ENCODE measurements at places on chromosomes 4 and X. TPM values are rescaled to one million over a fixed set of nuclear protein-coding genes. Genes with fewer than 3 reads are reported as not detected.

DNA sequence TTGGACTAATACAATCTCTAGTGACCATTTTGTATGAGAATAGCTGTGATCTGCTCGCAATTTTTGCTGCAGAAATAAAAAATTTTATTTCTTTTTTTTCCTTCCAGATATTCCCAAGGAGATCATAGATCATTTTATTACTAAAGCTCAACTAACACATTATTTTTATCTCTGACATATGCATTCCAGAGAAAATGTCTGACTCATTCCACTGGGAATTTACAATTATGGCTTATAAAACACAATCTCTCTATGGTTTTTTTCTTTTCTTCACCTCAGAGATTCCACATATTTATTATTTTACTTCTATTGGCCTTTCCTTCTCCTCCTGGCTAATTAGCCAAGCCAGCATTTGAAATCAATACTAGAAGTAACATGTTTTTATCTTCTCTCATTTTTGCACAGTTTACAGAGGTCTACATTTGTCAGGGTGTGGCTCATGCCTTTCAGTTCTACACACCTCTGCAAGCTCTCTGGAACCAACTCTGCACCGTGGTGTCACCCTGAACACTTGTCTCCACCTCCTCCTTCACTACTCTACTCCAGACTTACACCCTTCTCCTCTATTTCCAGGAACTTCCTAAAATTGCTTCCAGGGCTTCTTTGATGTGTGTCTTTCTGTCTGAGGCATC, 59.8 kb upstream of the GPM6A start:
- DNase-seq: no peak

- no peak for DNase-seq
Measured at GRCh38 chrX:23799469-23800065, 16.6 kb downstream of the SAT1 start.

DNA sequence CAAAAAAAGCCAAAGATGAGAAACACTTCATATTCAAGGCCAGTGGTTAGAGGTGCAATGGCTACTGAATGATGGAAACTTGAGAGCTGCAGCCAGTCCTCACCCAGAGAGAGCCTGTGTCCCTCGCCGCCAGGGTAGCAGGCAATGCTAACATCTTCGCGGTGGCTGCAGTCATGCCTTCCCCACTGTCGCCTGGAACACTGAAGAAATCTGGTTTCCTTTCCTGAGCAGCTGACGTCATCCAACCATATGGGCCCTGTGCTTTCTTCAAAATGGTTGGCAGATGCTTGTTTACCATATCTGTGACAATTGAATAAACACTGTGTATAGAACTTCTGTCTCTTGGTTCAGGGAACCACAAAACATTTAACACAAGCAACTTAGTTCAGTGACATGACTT, 39.7 kb downstream of the PRSS12 start:
- DNase-seq: no peak

- no peak for DNase-seq
Measured at GRCh38 chr4:153905231-153905630, 116.3 kb upstream of the SFRP2 start.

DNA sequence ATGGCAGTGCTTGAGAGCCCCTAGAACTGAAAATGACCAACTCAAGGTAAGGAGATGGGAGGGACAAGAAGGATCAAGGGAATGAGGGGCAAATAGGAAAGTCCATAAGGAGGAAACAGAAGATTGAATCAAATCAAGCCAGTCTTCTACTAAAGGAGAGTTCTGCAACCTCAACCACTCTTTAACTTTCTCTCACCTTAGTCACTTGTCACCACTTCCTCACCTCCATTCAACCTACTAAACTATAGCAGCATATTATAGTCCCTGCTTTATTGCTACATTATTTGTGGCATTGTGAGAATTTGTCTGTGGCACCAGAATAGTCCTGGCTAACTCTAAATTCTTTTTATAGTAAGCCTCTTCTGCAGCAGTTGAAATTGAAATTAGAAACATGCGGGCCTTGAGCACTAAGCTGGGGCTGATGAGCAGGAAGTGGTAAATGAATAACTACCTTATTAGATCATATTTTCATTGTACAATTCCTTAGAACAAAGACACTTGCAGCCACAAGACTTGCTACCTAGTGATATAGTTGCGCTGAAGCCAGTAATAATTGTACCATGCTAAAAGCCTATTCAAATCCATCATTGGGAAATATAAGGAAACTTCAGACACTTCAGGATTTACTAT, 336.9 kb downstream of the ZNF674 start:
- no peak for DNase-seq

The SPON2 gene
- total RNA-seq: 7.2 TPM

The DCAF8L2 gene
- total RNA-seq: not detected

All from CD4-positive, alpha-beta memory T cell (primary cell).